HL-60 (cell line): ENCODE measurements at places on chromosomes 6 and 20.
A peak's percentile ranks its signal among the peaks of the same experiment; 100 is the strongest.

- DNase-seq = no peak
Observed at GRCh38 chr6:25889877-25890853, 16.1 kb upstream of the SLC17A3 start.

- no peak for DNase-seq
Observed at GRCh38 chr6:56242346-56242745, 5.0 kb downstream of the COL21A1 start.

- no peak for DNase-seq
Observed at GRCh38 chr20:15439551-15439950, 1102.1 kb upstream of the FLRT3 start.

DNA sequence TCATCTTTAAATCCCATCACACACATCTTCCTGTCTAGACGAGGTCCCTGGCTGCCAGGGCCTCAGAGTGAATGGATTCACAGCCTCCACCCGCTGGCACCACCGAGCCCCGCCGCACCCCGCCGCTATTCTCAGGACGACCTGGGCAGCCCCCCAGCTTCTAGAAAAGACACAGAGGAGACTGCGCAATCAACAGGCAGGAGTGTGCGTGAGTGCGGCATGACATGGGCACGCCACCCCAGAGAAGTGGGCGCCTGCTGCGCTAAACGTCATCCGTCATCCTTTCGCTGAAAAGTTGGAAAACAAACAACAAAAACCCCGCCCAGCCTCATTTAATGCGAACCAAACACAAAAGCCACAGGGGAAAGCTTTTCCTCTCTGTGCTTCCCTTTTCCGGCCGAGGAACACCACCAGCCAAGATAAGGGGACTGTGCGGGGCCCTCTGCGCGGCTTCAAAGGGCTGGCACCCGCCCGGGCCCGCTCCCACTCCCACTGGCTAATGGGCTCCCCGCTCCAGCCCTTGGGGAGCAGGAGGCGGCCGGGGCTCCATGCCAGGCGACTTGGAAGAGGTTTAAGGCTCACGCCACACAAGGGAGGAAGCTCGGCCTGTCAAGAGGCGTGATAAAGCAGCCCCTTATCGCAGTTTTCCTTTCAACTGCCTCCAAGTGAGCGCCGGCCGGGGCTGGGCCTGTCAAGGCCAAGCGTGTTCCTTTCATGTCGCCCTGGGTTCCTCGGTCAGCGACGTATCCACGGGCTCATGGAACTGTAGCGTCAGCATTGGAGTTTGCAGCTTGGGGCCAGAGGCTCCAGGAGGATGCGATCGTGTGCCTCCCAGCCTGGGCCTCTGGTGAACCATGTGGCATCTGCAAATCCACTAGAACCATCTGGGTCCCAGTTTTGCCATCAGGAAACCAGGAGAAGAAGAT is 50.1 kb downstream of the NFATC2 start:
- peak; percentile 37 for DNase-seq

- DNase-seq = no peak
Observed at GRCh38 chr20:59994697-59995122, 36.5 kb downstream of the CDH26 start.

GRCh38 chr6:122347280-122347679 is 52.2 kb upstream of the HSF2 start:
- no peak for DNase-seq

- no peak for DNase-seq
Observed at GRCh38 chr6:158662954-158663624, 13.2 kb downstream of the SYTL3 start.

- no peak for DNase-seq
Observed at GRCh38 chr6:13101985-13102384, 226.4 kb downstream of the TBC1D7 start.

DNA sequence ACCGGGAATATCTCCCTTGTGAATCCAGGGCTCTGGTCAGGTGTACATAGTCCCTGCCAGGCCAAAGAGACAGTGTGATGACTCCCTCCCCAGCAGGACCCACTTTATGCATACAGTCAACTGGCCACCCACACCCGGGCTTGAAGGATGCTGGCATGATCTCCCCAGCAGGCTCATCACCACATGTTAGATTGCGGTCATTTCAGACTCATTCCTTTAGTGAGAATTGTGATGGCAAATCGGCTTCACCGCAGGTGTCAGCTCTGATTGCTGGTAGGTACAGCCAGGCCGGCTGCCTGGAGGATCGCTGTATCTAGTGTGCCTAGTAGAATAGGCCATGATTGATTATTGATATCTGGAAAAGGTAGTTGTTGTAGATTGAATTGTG is 24.5 kb downstream of the CD83 start:
- no peak for DNase-seq

DNA sequence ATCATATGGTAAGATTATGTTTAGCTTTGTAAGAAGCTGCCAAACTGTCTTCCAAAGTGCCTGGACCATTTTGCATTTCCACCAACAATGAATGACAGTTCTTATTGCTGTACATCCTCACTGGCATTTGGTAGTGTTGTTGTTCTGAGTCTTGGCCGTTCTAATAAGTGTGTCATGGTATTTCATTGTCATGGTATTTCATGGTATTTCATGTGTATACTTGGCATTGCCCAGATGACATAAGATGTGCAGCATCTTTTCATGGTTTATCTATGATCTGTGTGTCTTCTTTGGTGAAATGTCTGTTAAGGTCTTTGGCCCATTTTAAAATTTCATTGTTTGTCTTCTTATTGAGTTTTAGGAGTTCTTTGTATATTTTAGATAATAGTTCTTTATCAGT is 224.4 kb downstream of the BCAS1 start:
- DNase-seq = no peak

GRCh38 chr20:33014336-33015113 is 7.0 kb downstream of the BPIFB2 start:
- no peak for DNase-seq

GRCh38 chr6:166907373-166907841 is 48.9 kb downstream of the RNASET2 start:
- no peak for DNase-seq

GRCh38 chr6:47631269-47631772 is 67.1 kb upstream of the ADGRF4 start:
- no peak for DNase-seq

DNA sequence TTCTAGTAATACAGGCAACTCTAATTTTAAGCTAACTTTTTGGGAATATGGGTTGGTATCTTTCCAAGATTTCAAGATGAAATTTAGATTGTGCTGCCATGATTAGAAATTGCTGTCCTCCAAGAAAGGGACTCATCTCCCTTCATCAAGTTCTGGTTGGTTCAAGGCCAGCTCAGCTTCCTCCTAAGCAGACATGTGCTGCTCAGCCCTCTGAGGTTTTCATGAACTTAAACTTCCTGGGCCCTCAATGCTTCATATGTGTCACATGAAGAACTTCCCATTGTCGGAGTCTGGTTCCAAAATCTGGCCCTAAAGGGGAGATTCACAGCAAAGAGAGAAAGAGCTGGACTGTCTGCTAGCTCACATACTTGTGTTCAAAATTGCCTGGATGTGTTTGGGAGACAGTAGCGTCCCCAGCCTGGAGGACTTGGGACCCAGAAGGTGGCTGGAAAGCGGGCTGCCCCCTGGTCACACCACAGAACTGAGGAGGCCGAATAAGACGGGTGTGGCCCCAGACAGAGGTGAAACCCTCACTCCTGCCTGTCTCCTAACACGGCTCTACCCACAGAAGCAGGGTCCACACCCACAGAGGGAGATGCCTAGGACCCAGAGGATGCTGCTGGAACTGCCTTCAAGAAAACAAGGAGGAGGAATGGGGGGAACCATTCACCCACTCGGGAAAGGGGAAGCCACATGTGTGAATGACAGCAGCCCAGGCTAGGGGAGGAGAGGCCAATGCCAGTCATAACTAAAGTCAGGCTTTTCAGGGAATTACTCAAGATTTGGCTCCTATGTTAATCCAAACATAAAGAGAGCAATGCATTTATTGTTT is 54.3 kb upstream of the GPR31 start:
- DNase-seq = no peak
